Panc1 (cell line): ENCODE measurements at places on chromosomes 7 and 10. TPM values are rescaled to one million over a fixed set of nuclear protein-coding genes. Genes with fewer than 3 reads are reported as not detected.

- DNase-seq, result no peak
Observed at GRCh38 chr7:5795752-5796475, 14.5 kb upstream of the RNF216 start.

DNA sequence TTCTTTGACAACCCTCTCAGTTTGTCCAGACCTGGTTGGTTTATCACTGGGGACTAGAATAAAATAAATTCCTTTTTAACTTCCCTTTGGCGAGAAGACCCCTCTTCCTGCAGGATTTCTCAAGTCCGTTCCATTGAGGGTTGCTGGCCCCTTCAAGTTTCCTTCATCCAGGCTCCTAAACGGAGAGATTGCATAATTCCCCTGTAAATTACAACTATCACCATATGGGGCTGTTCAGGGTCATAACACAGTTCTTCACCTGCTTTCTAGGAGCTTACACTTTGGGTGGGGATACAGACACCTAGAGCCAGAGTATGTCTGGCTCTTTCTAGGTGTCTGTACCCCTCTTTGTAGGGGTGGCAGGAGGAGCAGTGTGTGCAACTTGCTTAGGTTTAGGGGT lies 3.3 kb upstream of the COPS6 start:
- DNase-seq, result no peak

MMD2 gene
- total RNA-seq, result not detected

TMEM236 gene
- total RNA-seq, result 0.05 TPM

DNA sequence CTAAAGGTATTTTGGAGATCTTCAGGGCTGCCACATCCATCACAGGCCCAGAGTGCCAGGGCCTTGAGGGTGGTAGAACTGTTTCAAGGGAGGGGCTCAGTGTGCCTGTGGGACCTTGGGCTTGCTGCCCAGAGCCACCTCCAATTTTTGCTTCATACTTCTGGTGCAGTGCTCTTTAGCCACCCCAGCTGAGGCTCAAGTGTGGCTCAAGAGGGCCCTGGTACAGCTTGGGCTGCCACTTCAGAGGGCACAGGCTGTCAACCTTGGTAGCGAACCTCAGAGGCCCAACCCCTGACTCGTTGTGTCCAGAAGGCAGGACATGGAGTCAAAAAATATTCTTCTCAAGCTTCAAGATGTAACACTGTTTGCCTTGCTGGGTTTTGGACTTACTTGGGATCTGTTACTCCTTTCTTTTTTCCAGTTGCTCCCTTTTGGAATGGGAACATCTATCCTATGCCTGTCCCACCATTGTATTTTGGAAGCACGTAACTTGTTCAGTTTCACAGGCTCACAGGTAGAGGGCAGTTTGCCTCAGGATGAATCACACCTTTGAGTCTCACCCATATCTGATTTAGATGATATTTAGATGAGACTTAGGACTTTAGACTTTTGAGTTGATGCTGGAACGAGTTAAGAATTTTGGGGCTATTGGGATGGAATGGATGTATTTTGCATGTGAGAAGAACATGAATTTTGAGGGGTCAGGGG lies 224.8 kb downstream of the RPS24 start:
- DNase-seq, result no peak

DENND2A gene
- 1.4 TPM for total RNA-seq

DNA sequence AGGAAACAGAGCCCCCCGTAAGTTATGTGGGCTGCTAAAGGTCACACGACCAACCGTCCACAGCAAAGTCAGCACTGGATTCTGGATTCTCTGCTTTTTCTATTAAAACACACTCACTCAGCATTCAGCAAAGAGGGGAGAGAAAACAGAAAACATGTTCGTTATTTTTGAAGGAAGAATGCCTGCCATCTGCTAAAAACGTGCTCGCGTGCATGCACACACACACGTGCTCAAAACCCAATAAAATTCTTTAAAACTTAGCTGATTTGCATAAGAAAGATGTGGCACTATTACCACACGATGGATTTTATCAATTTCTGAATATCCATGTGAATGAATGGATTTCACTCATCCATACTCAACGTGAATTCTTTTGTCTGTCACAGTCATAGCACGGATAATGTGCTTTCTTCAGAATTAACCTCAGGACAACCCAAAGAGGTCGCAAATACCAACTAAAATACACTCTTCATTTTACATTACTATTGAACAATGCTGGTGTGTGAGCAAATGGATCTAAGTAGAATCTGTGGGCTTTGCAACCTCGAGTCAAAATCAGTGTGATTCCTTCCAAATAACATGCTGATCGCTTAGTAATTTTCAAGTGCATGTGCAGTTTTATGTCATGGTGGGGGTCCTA lies 40.8 kb downstream of the NRP1 start:
- DNase-seq, result no peak

DNA sequence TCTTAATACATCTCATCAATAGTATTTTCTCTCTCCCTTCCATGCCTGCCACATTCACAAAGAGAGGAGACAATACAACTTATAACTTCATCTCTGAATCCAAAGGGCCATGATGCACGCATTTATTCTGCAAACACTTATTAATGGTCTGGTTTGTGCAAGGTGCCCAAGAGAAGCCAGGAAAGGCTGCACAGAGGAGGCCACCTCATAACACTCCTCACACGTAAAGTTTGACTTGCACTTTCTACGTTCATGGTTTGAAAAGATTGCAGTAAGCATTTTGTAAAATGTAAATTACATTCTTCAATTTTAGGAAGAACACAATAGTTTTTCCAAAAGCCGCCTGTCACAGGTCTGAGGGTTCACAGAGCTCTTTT lies 1.2 kb upstream of the PALS2 start:
- DNase-seq, result no peak

AKR1C3 gene
- 0.62 TPM for total RNA-seq

- DNase-seq, result no peak
Observed at GRCh38 chr7:105306298-105306748, 82.4 kb downstream of the SRPK2 start.

DNA sequence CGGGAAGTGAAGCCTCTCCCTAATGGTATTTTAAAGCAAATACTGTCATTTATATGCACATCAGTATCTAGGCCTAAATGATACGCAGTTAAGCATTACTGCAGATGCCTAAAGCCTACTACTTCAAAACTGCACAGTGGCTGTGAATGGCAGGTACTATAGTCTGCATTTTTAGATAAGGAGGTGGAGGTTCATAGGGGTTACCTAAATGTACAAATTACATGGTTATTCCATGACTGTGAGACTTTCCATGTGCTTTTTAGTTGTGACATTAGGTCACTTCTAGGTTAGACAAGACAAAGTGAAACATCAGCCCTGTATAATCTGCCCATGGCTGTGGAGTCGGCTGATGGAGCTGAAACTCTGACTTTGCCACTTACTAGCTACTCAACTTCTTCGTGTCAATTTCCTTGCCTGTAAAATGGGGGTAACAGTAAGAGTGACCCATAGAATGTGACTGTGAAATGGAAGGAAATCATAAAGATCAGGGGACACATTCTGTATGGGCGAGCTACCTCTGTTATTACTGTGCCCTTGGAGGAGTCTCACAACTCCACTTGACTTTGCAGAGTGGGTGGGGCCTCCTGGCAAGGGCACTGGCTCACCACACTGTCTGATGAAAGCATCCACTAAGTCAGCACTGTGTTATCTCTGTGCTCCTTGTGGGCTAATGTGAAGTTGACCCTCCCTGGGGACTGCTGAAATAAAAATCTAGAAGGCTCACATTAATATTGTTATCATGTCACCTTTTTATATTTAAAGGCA lies 239.4 kb downstream of the TNS3 start:
- no peak for DNase-seq

GRCh38 chr7:139883814-139884213 lies 54.8 kb downstream of the TBXAS1 start:
- no peak for DNase-seq

PHYH gene
- 41.3 TPM for total RNA-seq

DNA sequence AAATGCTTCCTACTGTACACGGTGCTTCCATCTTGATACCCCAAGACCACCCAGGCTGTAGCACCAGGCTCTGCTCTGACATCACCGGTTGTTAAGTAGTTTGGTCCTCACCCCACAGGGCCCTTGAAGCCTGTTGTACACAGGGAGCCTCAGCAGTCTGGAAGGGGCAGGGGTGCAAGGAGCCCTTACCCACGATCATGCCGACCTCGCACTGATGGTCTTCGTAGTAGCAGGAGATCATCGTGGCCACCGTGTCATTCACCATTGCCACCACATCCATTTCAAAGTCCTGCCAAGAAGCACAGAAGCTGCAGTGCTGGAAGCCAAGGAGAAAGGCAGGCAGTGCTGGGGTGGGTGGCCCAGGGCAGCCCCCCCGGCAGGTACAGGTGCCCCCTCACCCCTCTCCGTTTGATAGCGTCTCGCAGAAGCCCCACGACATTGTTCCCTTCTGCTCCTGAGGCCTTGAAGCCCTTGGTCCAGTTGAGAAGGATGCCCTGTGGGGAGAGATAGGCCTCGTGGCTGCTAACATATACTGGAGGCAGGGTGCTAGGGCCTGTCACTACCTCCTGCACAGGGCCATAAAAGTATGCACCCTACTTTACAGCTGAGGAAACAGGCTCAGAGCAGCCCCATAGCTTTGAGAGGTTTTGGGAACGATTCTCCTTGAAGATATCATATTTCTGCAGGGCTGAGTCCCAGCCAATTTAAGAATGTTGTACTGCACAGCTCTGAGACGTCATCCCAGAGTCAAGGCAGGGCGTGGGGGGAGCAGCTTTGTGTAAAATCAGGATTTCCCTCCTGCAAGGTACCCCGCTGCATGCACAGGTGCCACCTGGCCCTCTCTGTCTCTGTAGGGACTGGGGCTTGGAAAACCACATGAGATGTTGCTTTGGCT lies 8.7 kb upstream of the MYL7 start:
- no peak for DNase-seq

DNA sequence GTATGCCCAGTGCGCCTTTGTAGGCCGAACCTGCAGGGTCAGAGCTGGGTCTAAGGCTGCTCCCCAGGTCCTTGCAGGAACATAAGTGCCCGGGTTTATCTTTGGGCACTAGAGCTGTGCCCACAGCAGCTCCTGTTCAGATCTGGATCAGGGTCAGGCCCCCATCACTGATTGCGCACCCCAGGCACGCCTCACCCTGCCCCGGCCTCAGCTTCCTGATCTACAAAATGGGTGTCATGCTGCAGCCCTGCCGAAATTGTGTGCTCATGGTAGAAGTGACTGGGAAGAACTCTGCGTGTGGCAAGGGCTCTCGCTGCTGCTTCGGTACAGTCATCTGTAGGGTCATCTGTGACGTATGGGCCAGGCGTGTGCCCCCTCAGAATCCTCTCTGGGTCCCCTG lies 100.7 kb downstream of the GRK5 start:
- no peak for DNase-seq

SAP25 gene
- total RNA-seq, result 3.0 TPM

- DNase-seq, result no peak
Observed at GRCh38 chr10:117830787-117831212, 215.9 kb downstream of the RAB11FIP2 start.

GRCh38 chr7:117231047-117231359 lies 91.9 kb downstream of the WNT2 start:
- no peak for DNase-seq

EMX2 gene
- not detected for total RNA-seq

DNA sequence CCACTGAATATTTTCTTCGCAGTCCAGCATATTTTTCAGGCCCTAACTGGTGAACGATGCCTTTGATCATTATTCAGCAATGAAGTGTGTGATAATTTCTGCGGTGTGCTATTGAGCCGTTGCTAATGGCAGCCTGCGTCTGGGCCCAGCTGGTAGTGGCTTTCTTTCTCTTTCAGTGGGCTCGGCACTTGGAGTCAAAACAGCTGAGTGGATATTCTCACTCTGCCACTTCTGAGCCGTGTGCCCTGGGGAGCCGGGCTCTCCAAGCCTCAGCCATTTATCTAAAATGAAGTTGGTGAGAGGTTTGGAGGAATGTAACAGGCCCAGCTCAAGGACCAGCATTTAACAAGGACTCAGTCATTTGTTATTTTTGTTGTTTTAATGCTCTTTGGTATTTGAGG lies 87.5 kb upstream of the IFRD1 start:
- no peak for DNase-seq

DNA sequence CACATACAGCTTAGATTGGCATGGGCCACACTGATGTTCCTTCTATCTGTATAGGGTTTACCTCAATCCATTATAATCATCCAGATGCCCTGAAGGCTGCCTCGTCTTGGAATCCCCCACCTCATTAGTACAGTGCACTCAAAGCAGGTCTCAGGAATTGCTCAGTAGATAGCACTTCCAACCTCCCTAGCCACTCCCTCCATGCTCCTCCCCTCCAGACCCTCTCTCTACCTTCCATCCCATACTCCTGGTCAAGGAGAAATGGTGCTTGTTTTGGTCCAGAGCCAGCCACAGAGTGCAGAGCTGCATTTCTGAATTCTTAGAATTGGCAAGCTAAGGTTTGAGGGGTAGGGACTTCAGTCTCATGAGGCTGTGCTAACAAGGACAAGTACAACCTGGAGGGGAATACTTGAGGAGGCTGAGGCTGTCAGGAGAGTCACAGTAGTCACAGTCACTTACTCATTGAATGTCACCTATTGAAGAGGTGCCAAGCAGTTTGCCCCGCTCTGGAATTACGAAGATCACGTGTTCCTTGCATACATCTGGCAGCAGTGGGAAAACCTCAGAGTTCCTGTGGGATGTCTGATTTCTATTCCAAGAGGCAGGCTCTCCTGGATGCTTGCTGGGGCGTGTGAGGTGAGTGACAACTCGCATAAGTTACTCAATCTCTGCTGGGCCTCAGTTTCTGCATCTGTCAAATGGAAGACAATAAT lies 60.7 kb upstream of the ZNF746 start:
- peak; percentile 92 for DNase-seq

- peak; percentile 62 for DNase-seq
Observed at GRCh38 chr7:134514663-134515062, 12.7 kb upstream of the AKR1B10 start.

DNA sequence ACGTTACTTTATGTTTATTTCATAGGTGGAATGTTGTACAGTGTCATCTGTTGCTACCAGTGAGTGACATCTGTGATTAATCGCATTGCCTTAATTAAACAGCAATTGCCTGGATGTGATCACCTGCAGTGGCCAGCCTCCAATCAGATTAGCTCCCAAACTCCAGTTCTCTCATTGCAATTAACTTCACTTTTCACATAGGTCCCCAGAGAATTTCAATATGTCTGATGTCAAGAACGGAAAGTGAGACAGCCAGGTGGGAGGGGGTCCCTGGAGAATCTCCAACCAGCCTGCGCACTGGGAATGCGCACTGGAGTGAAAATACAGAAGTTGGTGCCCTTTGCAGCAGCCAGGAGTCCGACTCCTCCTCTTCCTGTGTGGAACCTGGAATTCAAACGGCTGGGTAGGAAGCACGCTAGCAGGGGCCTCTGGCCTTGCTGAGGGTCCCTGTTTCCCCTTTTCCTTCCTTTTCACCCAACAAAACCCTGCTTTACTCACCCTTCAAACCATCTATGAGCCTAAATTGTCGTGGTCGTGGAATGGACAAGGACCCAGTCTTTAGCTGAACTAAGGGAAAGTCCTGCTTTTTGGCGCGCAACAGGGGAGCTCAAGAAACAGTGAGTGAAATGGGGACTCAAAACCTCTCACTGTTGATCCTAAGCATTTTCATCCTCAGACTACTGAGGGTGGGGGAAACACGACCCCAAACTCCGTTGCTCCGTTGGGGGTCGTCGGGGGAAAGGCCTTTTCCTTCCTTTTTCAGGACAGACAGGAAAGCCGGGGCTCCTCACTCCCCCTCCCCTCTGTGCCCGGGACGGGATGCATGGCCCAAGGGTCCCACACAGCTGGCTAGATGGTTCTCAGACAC lies 1355.5 kb upstream of the LRRTM3 start:
- no peak for DNase-seq
